Naive thymus-derived CD4-positive, alpha-beta T cell (primary cell): ENCODE measurements at places on chromosomes 3 and 15.

GRCh38 chr3:66442254-66443117 is 58.3 kb downstream of the LRIG1 start:
- DNase-seq, result no peak

GRCh38 chr3:33758281-33758680 is 40.1 kb upstream of the PDCD6IP start:
- DNase-seq, result no peak

DNA sequence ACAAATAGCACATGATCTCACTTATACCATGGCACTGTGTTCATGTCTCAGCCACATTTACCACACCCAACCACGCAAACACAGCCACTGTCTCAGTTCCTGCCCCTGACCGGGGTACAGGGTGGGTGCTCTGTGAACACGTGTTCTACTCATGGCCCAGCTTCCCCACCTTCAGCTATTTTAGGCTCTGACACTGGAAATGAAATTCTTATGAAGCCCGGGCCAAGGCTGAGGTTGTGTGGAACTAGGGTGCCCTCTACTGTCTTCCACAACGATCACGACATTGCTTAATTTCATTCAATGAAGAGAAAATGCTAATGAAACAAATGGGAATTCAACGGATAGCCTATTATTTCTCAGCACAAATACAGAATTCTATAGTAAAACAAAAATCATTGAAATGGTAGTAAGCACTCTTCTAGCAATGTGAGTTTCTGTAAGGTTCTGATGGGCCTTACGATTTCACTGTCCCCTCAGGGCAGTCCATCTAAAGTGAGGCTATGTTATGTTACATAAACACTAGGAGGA is 2.1 kb upstream of the GABRA5 start:
- no peak for DNase-seq

GRCh38 chr15:77812664-77813063 is 180.0 kb upstream of the LINGO1 start:
- DNase-seq, result no peak

- DNase-seq, result no peak
Observed at GRCh38 chr15:37872661-37873060, 61.8 kb upstream of the TMCO5A start.

DNA sequence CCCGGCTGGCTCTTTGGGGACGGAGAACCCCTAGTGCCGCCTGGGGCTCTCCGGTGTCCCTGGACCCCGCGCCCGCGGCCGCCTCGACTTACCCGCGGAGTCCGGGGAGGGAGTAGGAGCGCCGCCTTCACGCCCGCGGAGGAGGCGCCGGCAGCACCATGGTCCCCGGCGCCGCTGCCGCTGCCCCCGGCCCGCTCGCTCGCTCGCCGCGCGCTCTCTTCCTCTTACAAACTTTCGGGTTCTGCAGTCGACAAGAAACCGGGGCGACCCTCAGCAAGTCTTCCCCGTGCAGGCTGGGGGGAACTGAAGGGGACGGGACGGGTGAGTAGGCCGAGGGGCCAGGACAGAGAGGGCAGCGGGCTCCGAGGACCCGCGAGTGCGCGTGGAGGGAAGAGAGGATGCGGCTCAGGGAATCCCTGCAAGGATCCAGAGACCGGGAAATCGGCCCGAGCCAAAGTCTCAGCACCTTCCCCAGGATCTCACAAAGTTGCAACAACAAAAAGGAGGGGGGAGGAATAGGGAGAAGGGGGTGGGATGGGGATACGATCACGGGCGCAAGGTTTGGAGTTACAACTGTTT is 2.0 kb downstream of the FOXP1 start:
- DNase-seq, result peak; percentile 38

DNA sequence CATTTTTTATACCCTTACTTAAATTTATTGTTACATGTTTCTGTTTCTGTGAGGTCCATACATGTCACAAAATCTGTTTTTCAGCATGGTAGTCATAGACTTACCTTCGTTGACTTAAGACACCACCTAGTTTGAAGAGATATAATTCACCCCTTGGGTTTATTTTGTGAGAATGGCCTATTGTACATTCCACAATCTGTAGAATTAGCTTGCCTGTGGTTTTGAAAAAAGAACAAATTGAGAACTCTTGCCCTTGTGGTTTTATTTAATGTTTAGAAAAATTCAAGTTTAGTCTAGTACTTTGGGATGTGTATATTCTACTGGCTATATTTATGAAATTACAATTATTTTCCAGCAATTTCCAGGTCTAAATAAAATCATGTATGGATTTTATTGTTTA is 31.6 kb downstream of the FILIP1L start:
- DNase-seq, result no peak

DNA sequence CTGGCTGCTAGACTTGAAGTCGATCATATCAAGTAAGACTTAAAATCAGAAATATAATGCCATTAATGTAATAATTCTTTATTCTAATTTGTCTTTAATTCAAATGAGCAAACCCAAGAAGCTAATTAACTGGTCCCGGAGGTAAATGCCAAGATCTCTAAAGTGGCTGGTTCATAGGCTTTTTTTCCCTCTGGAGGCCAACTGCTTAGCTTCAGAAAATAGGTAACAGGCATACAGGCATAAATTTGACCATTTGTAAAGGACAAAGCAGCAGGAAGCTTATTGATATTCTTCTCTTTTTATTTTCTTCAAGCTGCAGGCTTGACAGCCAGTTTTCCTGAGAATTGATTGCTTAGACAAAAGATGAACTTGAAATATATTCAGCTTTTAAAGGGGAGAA is 158.6 kb upstream of the RAP2B start:
- DNase-seq, result no peak

GRCh38 chr3:194312743-194313281 is 38.3 kb downstream of the CPN2 start:
- no peak for DNase-seq

- no peak for DNase-seq
Observed at GRCh38 chr3:185992831-185993374, 55.1 kb upstream of the TRA2B start.

- DNase-seq, result no peak
Observed at GRCh38 chr3:52086976-52087663, 30.7 kb upstream of the DUSP7 start.

DNA sequence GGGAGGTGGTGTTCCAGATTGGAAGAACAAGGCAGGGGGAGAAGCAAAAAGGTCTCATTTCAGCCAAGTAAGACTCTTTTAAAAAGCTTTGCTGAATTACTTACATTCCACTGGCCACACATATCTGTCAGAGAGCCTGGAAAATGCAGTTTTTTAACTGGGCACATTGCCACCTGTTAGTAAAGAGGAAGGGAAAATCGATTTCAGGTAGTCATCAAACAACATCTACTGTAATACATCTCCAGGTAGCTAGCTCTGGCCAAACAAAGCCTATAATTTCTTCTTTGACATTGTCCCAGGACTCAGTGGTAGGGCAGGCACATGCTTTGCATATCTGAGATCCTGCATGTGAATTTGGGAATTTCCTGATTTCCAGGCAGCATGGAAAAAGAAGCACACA is 480.7 kb upstream of the SUCLG2 start:
- no peak for DNase-seq

DNA sequence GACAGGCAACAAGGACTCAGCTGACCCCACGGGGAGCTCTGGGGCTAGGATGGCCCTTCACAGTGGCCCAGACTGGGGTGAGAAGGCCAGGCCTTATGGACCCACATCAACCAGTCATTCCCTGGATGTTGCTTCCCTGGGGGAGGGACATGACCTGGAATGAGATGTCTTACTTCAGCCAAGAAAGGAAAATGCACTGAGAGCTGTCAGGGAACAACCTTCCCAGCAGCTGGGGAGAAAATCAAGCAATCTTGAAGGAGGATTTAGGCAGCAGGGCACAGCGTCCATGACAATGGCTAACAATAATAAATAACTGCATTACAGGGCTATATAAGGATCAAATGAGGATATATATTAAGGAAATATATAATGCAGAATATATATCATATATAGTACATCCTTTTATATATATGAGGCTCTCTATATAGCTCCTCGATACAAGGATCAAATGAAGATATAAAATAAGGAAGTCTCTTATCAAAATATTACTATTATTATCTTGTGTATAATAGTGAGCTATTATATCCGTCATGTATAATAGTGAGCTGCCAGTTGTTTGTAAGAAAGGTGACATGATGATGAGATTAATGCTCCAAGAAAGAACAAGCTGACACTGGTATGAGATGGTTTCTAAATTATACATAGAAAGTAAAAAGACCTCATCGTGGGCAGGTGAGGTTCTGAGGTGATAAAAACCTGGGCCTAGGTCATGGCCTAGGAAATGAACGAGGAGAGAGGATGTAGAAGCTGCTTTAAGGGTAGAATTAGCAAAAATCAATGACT is 117.8 kb upstream of the LIPC start:
- no peak for DNase-seq

DNA sequence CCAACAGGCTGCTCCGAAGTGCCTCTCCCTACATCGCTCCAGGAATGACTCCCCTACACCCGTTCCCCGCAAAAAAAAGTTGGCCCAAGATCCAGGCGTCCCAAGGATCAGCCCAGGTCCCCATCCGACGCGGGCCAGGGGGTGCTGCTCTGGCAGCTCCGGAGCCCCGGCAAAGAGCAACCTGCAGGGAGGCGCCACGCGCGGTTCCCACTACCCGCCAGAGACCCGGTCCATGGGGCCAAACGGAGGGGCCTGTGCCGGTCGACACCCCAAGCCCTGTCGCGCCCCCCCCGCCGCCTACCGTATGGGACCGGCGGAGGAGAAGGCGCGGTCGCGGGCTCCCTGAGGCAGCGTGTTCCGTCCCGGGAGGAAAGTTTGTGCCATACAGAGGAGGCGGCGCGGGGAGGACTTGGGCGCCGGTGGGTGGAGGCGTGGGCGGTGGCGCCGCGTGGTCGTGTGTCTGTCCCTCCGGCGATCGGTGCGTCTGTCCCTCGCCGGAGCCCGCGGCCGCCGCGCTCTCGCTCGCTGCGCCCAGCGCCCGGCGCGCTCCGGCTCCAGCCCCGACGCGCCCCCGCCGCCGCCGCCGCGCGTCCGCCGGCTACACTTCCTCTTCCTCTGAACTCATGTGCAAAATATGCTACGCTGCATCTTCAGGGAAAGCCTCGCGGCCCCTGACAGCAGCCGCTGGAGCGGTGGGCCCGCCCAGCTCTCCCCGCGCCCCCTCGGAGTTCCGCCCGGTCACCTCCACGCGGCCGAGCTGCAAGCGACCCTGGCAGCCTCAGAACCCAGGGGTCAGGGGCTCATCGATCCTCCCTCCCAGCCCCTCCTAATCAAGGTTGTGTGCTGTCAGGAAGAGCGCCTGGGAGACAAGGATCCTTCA is at the start of gene RFTN1:
TSS of gene RFTN1 (minus strand) at position 559 of the 880 bp plus-strand sequence. CDS start 19,830 bp downstream, outside the sequence.
- DNase-seq, result peak; percentile 51

- DNase-seq, result no peak
Observed at GRCh38 chr3:64074060-64074459, 50.8 kb upstream of the PSMD6 start.

GRCh38 chr3:5136211-5136918 is 14.3 kb downstream of the ARL8B start:
- peak; percentile 42 for DNase-seq

DNA sequence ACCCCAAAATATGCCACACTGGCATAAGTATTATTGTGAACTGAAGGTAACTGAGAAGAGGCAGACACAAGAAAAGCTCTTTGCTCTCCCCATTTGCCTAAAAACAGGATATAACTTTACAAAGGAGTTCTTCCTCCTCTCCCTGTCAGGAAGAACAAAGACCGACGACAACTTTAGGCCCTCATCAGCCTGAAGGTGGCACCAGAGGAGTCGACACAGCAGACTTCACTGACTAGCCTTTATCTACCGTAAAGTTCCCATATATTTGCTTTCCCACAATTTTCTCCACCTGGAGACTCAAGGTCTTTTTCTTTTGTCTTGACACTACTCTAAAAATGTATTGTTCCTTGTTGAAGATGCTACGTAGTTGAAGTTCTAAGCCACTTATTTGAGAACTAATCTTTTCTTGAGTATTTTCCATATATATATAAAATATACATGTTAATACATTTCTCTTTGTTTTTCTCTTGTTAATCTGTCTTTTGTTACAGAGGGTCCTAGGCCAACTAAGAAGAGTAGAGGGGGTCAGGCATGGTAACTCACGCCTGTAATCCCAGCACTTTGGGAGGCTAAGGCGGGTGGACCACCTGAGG is 16.2 kb upstream of the XIRP1 start:
- no peak for DNase-seq

DNA sequence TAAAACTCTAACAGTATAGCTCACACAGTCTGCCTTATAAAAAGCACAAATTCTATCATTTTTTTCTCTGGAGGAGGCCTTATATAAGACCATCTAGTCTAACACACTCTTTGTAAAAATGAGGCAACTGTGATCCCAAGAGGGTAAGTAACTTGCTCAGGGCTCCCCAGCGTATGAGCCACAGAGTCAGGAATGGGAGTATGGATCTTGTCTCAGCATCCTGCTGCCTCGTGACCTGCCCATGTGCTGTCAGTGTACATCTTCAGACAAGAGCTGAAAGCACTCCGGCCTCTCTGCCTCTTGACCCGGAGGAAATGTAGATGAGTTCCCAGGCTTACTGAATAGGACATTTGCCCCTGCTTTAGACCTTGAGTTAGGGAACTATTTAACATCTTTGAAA is 28.4 kb upstream of the MEF2A start:
- no peak for DNase-seq

- no peak for DNase-seq
Observed at GRCh38 chr3:34856081-34856947, 783.0 kb upstream of the ARPP21 start.

- DNase-seq, result no peak
Observed at GRCh38 chr3:124513610-124513997, 216.6 kb upstream of the UMPS start.

DNA sequence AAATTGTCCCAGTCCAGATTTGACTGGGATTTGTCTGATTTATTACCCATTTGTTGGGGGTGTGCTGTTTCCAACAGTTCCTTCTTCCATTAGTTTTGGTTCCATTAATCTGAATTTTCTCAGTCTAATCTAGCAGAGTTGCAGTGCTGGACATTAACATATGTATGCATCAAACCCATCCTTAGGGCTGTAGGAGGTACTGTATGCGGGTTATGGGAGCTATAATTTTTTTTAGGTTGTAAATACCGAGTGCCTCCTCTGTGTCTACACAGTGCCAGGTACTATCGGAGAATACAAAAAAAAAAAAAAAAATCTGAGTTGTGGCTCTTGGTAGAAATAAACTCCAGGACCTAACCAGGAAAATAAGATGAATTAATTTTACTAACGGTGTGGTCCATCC is 133.8 kb downstream of the LIPC start:
- DNase-seq, result no peak

DNA sequence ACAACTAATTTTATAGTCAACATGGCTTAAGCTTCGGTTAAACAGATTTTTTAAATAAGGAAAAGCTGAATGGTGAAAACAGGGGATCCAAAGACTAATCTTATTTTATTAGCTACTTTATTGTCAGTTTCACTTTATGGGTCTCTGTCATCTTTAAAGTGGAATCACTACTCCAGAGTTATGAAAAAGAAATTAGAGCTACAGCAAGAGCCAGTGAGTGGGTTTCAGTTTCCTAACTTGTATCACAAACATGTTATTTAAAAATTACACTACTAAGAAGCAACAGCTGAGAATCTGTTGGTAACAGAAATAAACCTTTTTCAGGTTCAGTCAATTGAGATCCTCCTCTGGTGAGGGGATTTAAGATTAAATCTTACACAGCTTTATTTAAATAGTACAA is 10.0 kb downstream of the PHC3 start:
- no peak for DNase-seq
